ENCODE measurements at places on chromosomes 6 and 20.

GRCh38 chr20:32823078-32823477 lies 3.3 kb downstream of the MAPRE1 start:
- DNase-seq: no peak

- no peak for DNase-seq
Observed at GRCh38 chr20:59604741-59605600, 631 bp downstream of the PHACTR3 start.

GRCh38 chr6:62904687-62905086 lies 306.6 kb upstream of the FKBP1C start:
- DNase-seq: no peak

DNA sequence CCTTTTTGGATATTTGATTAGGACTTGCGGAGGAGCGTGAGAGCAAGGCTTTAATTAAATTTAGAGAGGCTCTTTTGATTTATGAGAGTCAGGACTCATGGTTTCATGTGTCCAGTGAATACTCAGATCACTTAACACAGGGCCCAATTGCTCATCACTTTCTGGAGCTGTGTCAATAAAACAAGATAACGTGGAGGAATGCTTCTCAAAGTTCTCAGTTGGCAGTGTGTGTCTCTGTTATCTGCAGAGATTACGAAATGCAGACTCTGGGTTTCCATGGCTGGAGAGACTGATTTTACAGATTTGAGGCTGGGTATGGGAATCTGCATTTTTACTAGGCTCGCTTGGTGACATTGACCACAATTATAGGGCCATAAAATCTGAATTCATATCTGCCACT lies 335.8 kb upstream of the FLRT3 start:
- no peak for DNase-seq

GRCh38 chr6:134230087-134230700 lies 87.7 kb downstream of the SGK1 start:
- DNase-seq: no peak

GRCh38 chr20:47921408-47921807 lies 136.1 kb upstream of the SULF2 start:
- DNase-seq: no peak

GRCh38 chr6:106501960-106502371 lies 127.3 kb downstream of the RTN4IP1 start:
- no peak for DNase-seq

GRCh38 chr6:16095180-16095579 lies 33.7 kb upstream of the MYLIP start:
- DNase-seq: no peak

GRCh38 chr6:37862430-37862829 lies 42.9 kb downstream of the ZFAND3 start:
- no peak for DNase-seq

GRCh38 chr20:23251779-23252178 lies 98.8 kb upstream of the NXT1 start:
- DNase-seq: no peak

DNA sequence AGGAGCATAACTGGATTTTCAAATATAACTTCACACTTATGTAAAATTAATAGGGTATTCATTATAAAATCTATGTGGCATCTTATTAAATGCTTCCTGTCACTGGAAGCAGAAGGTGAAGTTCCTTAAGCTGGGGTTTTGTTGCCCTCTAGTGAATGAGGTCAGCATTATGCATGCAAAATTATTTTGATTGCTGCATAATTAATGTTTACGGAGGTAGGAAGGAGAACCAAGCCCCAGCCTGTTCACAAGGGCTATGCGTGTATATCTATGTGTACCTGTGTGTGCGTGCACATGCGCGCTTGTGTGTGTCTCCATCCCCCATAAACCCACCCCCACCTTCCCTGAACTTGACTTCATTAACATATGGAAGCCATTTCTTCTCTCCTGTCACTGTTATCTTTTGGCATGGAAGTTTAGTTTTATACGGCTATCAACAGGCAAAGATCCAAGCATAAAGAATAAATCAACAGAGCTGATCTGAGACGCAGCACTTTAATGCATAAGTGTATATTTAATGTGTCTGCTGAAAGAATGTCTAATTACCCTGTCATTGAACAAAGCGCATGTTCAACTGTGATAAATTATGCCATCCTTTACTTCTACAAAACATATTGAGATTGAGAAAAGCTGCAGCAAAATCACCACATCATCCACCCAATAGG lies 90.2 kb upstream of the CDH4 start:
- DNase-seq: no peak
